NCI-H1417 (cell line): ENCODE measurements at places on chromosomes 12 and 14.

- DNase-seq = no peak
These were observed 250.9 kb downstream of the DUSP6 start for GRCh38 chr12:89101440-89101839.

DNA sequence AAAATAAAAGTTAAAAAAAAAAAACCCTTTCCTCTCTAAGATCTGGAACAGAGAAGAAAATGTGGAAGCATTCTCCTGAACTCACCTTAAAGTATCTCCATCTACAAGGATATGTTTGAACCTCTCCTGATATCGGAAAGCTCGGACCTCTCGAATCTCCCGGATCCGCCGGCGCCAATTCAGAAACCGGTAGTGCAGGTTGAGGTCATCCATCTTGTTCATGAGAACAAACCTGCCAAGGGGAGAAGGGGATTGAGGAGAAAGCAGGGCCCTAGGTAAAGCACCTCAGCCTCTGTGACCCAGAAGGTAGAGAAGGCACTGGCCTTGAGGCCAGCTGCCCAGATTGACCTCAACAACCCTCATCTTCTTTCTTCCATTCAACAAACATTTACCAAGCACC lies 2.2 kb downstream of the SPRYD3 start:
- DNase-seq = no peak

DNA sequence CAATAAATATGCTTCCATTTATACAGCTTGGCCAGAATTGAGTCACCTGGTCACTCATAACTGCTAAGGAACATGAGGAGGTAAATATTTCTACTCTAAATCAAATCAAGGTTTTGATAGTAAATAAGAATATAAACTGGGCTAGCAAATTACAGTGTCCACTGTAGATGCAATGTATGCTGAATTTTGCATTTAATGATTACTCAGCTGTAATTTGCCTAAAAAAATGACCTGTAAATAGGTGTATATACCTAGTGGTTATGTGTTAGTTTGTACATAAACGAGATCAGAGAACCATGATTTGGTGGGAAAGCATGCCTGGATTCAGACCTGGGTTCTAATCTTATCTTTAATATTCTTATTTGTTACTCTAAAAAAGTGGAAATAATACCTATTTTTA lies 76.6 kb upstream of the CNTN1 start:
- no peak for DNase-seq

DNA sequence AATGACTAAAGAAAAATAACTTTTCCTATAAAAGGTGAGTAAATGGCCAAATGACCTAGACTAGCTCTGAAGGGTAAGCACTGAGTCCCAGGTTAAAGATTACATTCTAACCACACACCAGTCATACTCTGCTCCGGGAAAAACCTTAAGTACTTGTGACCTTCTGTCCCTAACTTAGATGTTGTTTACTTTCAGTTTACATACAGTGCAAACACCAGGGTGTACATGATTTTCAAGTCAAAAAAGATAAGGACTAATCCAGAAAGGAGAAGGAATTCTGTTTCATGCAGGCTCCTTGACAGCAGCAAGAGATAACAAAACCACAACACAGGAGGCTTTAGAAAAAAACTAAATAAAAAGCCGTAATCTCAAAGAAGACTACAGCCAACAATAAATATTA lies 174.2 kb downstream of the PPM1H start:
- DNase-seq = no peak

DNA sequence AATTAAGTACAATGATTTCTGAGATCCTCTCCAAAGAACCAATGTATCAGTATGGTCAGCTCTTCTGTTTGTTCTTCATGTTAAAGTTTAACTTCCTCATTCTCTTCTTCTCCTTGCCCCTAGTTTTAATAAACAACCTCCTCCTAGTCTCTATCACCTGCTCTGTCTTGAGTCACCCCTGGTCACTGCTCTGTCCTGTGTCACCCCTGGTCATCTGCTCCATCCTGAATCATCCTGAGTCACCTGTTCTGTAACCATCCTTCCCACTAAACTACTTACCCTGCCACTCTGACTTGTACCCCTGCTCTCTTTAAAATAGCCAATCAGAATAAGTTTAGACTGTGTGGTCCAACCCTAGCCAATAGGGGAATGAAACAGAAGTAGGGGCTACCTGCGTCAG lies 100.5 kb downstream of the ALG10B start:
- no peak for DNase-seq
